Activated CD4-positive, CD25-positive, alpha-beta regulatory T cell (primary cell): ENCODE measurements at places on chromosomes 6 and 20.

GRCh38 chr20:34235875-34236274 lies 5.3 kb upstream of the ASIP start:
- no peak for DNase-seq

DNA sequence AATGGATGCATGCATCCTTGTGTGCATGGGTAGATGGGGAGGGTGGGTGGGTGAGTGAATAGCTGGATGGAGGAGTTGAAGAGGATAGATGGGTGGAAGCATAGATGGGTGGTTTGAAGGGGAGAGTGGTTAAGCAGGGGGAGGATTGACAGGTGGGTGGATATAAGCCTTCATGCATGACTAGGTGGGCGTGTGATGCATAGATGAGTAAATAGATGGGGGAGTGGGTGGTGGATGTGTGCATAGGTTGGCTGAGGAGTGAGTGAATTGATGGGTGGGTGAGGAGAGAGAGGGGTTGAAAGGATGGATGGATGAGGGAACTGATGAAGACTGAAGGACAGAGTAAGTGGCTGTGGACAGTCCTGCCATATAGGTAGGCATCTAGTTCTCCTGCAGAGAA lies 4.5 kb downstream of the COL11A2 start:
- DNase-seq = no peak

- no peak for DNase-seq
These were observed 40.3 kb downstream of the LYRM4 start for GRCh38 chr6:5220443-5220842.

GRCh38 chr6:710601-711571 lies 17.9 kb upstream of the EXOC2 start:
- DNase-seq = no peak

GRCh38 chr20:36407199-36407733 lies 101.1 kb downstream of the DLGAP4 start:
- no peak for DNase-seq

DNA sequence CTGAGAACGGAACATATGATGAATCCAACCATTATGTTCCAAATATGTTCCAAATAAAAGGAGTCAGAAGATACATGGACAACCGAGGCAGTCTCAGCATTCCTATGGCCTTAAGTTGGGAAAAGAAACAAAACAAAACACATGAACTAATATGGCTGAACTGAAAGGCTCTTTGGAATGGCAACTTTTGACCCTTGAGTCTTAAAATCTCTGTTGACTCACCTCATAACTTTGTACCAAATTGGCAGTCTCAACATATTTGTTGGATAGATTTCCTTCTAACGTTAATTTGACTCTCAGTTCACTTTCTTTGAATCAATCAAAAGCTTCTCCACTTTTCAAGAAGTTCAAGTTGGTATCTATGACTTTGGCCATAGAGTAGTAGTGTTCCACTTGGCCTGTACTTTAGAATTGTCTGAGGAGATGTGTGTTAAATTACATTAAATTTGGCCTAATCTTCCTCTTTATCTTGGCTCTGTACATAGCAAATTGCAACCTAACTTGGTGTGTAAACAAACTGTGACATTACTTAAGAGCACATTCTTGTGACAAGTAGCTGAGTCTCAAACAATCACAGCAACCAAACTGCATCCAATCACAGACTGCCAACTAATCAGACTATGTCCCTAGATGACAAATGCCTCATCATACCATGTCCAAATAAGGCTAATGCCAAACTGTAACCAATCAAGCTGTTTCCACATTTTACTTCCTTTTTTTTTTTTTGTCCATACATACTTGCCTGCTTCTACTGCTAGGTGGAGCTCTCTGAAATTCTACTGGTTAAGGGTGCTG lies 208.8 kb downstream of the BMP2 start:
- no peak for DNase-seq

DNA sequence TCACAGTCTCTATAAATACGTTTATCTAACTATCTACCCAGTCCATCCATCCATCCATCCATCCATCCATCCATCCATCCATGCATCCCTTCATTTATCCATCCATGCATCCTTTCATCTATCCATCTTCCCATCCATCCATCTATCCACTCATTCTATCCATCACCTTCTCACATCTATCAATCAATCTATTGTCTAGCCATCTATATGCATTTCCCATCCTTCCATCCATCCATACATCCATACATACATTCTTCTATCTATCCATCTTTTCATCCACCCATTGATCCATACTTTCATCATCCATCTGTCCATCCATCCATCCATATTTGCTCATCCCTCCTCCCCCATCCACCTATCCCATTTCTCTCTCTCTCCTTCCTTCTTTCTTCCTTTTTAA lies 51.6 kb upstream of the CTNNBL1 start:
- no peak for DNase-seq
